Stimulated activated CD4-positive, alpha-beta T cell treated with anti-CD3 and anti-CD28 coated beads, TNF-alpha, amount 100 ng/mL, for 48 hours (primary cell): ENCODE measurements at places on chromosomes 11 and 22.

GRCh38 chr22:46767249-46767985, 5.0 kb downstream of the TBC1D22A start:
- DNase-seq = no peak

- no peak for DNase-seq
Measured at GRCh38 chr11:60528465-60528864, 13.3 kb downstream of the MS4A13 start.

GRCh38 chr11:105392556-105392955, 217.3 kb upstream of the GRIA4 start:
- no peak for DNase-seq

GRCh38 chr22:19891317-19892256, 36.9 kb upstream of the GNB1L start:
- DNase-seq = peak; percentile 69

GRCh38 chr11:19199771-19200170, 2.0 kb downstream of the CSRP3 start:
- no peak for DNase-seq

GRCh38 chr11:118016104-118016503, 29.9 kb downstream of the IL10RA start:
- no peak for DNase-seq

DNA sequence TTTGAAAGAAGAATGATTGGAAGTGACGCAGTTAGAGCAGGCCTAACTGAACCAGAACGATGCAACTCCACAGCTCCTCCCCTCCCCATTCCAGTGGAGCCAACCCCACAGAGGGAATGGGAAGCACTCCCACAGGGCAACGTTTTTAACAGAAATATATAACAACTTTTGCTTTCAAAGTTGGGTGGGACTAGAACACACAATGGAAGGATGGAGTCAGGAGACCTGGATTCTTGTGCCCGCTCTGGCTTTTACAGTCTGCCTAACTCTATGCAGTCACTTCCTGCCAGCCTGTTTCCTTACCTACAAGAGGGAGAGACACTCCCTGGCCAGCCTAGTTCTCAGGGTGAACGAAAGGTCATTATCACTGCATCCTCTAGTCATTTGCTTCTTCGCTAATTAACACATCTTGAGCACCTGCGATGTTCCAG, 75.5 kb downstream of the PACSIN2 start:
- DNase-seq = no peak

DNA sequence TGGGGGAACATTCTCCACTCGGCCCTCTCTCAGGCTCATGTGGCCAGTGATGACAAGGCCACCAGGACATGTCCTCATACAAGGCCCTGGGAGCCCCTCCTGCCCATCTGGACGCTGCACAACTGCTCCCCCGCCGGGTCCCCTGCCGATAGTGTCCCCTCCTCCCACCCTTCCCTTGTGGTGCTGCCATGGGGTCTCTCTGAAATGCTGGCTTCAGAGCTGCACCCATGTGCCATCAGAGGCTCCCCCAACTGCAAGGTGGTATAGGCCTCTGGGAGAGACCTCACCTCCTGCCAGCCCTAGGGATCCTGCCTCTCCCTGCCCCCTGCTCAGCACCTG, 113.0 kb downstream of the KCNQ1OT1 start:
- DNase-seq = no peak

DNA sequence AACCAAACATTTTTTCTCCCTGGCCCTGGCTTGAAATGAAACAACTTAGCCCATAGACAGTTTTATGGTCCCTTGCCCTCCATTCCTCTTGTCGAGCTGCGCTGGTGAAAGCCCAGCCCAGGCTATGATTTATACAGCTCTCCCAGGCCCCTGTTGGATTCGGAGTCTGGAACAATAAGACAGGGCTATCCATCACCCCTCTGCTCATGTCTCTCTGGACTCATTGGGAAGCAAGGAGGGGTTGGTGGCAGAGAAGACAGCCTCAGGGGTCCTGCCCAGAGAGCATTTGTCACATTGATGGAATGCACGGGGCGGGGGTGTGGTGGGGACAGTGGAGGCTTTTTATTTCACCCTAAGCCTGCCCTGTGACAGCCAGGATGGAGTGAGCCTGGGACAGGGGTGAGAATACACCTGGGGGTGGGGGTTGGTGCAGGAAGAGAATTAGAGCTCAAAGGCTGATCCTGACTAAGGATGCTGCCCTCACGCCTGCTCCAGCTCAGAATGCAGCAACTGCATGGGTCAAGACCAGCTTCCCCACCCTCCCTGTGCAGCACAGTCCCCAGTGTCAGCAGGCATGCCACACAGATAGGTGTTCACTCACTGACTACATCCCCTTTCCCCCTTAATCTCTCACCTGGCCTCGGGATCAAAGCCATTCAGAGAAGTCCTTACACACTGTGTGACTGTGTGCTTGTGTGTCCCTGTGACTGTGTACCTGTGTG, 10.0 kb upstream of the PKNOX2 start:
- no peak for DNase-seq

GRCh38 chr11:35073691-35074419, 65.1 kb upstream of the CD44 start:
- DNase-seq = no peak

GRCh38 chr11:746289-747157, 741 bp upstream of the TALDO1 start:
- no peak for DNase-seq

DNA sequence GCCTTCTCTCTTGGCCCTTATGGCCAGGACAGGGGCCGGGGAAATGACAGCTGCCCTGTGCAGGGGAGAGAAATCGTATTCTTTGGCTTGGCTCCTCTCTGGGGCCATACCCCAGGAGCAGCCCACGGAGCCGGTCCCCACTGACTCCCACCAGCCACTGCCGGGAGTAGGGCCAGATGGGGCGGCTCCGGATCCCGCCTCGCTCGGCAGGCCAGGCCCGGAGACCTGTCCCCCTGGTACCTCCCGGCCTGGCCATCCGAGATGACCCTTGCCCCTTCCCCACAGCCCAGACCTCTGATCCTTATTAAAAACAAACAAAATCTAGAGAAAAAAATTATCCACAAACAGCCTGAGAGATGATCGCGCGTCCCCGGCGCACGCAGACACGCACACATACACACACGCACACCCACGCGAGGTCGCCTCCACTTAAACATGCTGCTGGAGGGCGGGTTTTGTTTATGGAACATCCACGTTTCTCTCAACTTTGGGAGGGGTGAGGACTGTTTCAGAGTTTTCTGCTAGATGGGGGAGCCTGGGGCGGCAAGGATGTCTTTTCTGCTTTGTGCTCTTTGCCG, 59.1 kb downstream of the IGLL1 start:
- DNase-seq = no peak

DNA sequence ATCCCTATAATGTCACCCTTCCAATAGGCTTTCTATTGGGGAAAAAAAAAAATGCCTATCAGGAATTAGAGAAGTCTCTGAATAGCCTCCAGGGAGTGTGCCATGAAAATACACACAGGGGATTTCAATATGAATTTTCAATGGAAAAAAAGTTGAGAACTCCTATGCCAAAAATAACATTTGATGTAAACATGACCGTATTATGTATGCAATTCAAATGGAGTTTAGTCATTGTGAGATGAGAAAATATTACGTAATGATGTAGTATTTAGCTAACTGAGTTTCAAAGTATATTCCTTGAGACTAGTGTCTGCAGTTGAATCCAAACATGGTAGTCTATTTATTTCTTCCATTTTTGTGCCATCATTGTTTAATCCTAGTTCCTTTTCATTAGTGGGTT, 182.3 kb downstream of the BLID start:
- no peak for DNase-seq

DNA sequence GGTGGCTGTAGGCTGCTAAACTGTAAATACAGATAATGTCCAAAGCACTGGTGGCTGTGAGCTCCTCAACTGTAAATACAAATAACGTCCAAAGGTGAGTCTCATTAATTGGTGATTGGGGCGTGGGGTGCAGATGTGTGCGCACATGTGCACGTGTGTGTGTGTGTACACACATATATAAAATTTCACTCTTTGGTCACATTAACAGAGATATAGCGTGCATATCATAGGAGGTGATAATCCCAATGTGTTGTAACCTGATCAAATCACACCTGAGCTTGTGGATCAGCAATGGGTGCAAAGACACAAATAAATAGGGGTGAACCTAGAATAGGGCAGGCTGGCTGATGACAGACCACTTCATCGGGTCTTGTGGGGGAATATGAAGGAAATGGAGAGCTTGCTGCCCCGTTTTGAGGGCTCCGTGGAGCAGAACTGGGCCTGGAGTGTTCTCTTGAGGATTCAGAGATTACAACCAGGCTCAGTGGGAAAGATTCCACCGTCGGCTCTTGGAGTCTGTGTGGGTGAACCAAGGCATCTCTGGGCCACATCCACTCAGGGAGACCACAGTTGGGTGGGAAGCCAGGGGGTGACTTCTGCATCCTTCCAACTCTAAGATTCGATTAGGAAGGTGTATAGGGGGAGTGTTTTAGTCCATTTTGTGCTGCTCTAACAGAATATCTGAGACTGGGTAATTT, 24.9 kb upstream of the OSBPL5 start:
- no peak for DNase-seq

- DNase-seq = no peak
Measured at GRCh38 chr11:68354148-68354872, 41.9 kb downstream of the LRP5 start.

DNA sequence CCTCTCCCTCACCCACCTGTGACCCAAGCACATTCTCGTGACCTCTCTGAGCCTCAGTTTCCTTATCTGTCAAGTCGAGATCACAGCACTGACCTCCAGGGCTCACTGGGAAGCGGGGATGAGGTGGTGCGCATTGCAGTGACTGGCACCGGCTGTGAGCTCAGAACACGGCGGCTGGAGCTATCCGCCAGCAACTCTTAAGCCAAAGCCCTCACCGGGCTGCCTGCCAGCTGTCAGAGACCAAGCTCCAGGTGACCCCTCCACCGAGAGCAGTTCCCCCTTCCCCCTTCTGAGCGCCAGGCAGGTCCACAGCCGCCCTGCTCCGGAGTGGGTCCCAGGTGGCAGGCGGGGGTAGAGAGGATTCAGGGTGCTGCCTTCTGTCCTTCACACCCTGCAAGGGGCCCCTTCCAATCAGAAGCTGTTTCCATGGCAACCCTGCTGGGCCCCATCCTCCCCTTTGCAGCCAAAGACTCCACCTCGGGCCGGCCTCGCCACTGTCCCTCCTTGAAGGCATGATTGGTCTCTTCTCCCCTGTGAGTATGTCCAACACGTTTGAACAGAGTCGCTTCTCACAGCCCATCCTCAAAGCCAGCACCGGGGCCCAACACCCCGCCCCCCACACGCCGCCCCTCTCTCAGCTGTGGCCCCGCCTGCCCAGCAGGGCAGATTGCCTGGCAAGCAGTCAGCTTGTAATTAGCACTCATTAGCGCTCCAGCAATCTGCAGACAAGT, 98.7 kb downstream of the WNT7B start:
- no peak for DNase-seq
